ENCODE measurements at places on chromosomes 16 and 17.

DNA sequence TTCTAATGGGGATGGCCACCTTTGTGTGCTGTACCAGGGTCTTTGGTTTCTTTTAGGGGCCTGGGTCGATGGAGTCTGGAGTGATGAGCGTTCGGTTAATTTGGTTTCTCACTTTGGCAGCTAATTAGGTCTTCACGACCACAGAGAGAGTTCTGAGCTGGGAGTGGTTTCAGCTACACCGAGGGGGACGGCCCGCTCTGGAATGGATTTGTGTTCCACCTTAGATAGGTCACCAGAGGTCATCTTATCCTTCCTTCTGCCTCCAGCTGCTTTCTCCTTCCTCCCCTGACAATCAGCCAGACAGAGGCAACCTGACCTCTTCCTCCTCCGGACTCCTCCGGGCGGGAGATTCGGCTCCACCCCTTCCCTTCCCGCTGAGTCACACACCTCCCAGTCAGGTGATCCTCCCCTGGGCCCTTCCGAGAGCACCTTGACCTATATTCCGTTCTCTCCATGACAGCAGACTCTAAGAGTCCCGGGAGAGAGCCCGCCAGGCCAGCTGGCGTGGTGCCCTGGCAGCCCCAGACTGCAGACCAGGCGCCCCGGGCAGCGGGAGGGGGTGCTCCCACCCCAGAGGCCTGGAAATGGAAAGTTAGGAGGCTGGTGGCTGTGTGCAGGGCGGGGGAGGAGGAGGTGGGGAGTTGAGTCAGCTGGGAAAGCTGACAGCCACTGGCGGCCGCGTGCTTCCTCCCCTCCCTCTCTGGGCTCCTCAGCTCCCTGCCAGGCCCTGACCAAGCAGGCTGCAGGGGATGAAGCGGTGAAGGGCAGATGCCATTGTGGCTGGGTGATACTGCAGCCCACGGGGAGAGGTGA lies 44.7 kb downstream of the CHD9 start:
- peak; percentile 87 for DNase-seq

DNA sequence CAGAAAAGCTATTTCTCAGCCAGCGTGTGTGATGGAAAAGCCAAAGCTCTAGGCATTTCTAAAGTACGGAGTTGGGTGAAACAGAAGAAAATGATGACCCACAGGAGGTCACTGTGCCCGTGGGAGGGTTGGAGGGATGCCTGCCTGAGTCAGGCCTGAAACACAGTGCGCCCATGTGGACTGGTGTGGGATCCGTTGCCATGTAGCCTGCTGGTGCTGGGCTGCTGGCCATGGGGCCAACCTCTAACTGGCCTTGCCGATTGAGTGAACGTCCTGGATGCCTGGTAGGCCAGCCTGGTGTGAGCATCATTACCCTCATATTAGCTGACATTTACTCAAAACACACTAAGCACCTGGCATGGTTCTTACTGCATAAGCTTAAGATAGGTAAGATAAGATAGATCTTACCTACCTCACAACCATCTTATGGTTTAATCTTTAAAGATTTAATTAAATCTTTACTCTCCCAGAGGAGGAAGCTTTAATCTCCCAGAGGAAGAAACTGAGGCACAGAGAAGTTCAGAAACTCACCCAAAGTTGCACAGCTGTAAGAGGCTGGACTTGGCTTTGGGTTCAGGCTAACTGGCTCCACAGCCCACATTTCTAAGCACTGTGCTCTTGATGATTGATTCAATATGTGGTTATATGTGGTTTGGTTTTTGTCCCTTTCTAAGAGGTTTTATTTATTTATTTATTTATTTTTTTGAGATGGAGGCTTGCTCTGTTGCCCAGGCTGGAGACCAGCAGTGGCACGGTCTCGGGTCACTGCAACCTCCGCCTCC lies 15.7 kb downstream of the MGAT5B start:
- DNase-seq, result no peak

- DNase-seq, result no peak
Observed at GRCh38 chr16:87150681-87151280, 166.4 kb downstream of the C16orf95 start.

- no peak for DNase-seq
Observed at GRCh38 chr17:17568772-17569195, 22.7 kb downstream of the PEMT start.

DNA sequence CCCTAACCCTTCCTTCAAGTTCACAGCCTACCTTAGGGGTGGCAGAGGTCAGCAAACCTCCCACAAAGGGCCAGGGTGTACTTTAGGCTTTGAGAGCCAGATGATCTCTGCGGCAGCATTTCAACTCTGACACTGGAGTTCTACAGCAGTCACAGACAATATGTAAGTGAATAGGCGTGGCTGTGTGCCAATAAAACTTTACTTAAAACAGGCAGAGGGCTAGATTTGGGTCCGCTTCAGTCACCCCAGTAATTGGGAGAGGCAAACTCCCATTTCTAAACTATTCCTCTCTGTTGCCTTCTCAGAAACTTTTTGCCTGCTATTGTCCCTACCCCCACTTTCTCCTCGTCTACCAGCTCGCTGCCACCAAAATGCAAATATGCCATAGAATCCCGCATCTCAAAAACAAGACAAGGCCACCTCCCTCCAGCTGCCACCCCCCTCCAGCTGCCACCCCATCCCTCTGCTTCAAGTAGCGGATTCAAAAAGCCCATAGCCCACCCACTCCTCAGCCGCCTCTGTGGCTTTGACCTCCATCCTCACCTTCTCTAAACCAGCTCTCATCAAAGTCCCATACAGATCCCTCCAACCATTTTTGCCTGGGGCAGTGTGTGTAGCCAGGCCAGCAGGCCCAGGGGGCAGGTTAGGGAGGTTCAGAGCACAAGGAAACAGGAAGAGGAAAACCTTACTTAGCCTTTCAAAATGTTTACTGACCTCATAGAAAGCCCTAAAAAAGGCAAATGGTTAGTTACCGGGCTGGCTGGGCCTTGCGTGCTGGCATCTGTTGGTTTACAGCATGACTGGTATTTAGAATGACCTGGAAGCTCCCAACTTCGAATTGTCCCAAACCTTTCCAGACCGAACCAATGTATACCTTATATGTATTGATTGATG lies 19.9 kb upstream of the DNAH17 start:
- DNase-seq, result no peak

DNA sequence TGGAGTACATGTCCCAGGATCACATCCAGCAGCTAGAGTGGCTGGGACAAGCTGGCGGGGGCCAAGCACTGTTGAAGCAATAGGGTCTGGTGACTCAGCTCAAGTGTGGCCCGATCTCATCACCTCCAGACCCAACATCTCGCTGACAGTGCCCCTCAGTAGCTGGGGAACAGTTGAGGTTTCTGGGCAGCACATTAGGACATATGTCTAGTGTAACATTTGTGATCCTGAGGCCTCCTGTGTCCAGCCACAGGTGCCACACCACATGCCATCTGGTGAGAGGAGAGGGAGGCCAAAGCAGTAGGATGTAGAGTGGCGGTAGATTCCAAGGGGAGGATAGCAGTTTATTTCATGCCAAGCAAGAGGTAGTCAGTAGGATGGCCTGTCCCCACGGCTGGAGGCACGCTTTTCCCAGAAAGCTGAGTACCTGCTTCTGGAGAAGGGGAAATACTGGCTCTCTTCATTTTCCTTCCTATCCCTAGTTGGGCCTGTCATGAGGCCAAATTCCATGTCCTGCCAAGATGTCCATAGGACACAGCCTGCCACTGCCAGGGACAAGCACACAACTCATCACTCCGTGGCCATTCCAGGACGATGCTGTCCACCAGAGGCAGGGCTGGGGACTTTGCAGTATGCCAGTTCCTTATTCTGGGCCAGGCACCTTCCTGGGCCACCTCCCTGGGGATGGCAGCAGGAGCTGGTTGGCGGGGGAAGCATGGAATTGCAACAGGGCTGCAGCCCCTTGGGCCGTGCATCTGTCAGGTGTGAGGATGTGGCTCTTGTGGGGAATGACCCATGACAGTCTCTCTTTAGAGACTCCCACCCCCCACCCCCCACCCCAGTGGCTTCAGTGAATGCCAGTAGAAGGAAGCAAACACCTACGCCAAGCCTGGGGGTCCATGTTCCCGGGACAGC lies 24.0 kb downstream of the GGA3 start:
- DNase-seq, result no peak

DNA sequence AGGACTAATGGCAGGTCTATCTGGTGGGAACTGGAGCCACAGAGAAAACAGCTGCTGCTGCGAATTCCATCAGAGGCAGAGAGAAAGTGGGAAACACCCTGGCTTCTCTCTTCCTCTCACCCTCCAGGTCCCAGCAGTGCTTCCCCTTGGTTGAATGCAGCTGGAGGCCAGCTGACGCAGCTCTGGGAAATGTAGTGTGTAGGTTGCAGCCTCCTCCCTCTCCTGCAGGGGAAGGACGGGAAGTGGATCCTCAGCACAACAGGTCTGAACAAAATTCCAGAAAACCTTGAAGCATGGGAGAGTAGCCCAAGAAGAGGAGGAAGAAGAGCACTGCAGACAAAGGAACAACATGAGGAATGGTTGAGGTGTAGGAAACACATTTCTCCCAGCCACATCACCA lies 67.8 kb upstream of the MMP2 start:
- no peak for DNase-seq

- peak; percentile 63 for DNase-seq
Observed at GRCh38 chr17:7703584-7704479, 1.2 kb upstream of the EFNB3 start.

- no peak for DNase-seq
Observed at GRCh38 chr16:70692873-70693671, 7.2 kb upstream of the MTSS2 start.

DNA sequence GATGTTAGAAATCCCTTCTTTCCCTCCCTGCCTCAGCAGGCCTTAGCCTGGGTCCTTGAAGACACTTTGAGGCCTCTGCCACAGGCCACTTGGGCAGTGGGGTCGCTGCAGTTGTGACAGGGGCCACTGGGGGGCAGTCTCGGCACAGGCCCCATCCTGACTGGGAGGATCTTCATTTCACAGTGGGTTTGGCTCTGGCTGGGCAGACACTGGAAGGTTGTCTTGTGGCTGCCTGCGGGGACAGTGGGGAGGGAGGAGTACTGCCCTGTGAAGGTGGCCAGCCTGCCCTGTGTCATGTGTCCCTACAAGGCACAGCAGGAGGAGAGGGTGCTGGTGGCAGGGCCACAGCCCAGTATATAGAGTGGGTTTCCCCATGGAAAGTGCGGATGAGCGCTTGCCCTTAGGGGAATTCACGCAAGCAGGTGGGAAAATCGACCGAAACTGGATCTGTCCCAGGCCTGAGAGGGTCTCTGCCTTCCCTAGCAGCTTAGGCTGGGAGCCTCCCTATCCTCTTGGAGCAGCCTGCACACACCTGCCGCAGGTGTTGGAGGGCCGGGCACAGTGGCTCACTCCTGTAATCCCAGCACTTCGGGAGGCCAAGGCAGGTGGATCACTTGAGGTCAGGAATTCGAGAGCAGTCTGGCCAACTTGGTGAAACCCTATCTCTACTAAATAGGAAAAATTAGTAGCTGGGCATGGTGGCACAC lies 28.8 kb downstream of the GINS2 start:
- DNase-seq, result peak; percentile 38

- DNase-seq, result no peak
Observed at GRCh38 chr17:45121055-45121454, 11.3 kb downstream of the PLCD3 start.

DNA sequence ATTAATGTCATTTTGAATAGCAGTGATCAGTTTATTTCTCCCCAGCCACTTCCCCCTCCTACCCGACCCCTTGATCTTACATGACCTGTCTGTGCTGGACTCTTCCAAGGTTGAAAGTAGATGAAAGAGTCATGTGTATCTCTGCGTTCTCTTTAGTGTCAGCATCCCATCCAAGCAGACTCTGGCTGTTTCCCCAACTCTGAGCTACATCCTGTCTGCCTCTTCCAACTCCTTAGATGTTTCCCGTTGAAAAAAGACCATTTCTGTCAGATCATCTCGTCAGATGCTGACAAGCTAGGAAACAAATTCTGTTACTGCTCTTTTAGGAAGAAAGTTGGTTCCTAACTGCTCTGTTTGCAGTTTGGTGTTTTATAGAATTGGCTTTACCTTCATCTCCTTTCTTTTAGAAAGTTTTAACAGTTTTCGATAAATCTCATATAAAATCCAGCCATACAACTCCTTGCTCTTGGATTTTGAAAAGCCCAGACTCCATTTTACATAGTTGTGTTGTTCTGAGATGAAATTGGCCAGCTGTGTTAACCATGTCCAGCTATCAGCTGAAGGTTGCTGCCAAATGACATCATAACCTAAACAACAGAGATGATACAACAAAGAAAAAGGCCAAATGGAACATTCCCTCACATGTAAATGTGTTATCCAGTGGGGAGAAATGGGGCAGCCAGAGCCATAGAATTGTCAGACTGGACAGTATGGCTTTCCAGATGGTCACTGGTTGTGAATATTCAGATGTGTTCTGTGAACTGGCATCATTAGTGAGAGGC lies 43.5 kb downstream of the CYB561 start:
- DNase-seq, result peak; percentile 51

DNA sequence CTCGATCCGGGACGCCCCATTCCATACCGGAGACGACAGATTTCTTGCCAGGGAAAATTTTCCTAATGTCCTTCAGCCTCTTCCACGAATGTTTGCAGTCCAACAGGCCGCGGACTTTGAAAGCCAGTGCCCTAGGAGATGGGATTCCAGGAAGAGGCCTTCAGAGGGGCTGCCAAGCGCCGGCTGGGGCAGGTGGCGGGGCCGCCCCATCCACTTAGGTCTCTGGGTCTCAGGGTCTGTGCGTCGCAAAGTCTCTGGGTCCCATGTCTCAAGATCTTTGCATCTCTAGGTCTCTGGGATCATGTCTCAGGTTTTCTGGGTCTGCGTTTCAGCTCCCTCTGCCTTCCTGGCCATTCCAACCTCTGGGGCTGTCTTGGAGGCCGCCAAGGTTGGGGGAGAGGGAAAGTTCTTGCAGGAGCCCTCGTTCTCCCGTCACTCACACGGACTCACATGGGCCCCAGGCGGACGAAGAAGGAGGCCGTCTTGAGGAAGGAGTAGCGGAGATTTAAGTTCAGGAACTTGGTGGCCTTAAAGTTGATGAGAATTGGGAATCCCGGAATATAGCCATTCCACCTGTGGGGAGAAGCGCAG lies 7.2 kb downstream of the ALOX12B start:
- DNase-seq, result no peak

GRCh38 chr17:58204796-58205195 lies 12.3 kb downstream of the EPX start:
- DNase-seq, result no peak

Data from fibroblast of the conjunctiva (primary cell).